Upper lobe of left lung (tissue), 6 donors: ENCODE measurements at places on chromosomes 3 and 15. TPM values are rescaled to one million over a fixed set of nuclear protein-coding genes. Genes with fewer than 3 reads are reported as not detected.

DNA sequence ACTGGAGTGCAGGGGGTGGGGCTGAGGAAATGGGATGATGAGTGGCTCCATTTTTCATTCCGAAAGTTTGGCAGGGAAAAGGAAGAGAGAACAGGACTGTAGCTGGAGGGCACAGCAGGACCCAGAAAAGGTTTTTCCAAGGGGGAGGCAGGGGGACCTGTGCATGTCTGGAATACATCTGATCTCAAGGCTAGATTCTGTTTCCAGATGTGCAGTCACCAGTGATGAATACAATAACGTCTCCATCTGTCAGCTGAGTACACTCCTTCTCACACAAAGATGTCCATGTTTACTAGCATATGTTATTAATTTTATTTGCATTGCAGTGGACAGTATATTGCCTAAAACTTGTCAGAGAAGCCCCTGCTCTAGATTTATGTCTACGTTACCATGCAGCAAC is 39.9 kb upstream of the PRTG start:
- no peaks in the 10 kb centered on the region for H3K4me1 ChIP-seq
- DNase-seq: no peak
- no peaks in the 10 kb centered on the region for H3K36me3 ChIP-seq

GRCh38 chr15:66394915-66395314 is 8.2 kb downstream of the MAP2K1 start:
- H3K36me3 ChIP-seq: no peaks in the 10 kb centered on the region
- no peak overlapping the region for H3K27ac ChIP-seq

- no peaks in the 10 kb centered on the region for H3K27me3 ChIP-seq
- H3K27ac ChIP-seq: no peak overlapping the region
- H3K4me1 ChIP-seq: no peaks in the 10 kb centered on the region
- H3K36me3 ChIP-seq: no peaks in the 10 kb centered on the region
Measured at GRCh38 chr3:20324664-20325478, 138.9 kb upstream of the SGO1 start.

DNA sequence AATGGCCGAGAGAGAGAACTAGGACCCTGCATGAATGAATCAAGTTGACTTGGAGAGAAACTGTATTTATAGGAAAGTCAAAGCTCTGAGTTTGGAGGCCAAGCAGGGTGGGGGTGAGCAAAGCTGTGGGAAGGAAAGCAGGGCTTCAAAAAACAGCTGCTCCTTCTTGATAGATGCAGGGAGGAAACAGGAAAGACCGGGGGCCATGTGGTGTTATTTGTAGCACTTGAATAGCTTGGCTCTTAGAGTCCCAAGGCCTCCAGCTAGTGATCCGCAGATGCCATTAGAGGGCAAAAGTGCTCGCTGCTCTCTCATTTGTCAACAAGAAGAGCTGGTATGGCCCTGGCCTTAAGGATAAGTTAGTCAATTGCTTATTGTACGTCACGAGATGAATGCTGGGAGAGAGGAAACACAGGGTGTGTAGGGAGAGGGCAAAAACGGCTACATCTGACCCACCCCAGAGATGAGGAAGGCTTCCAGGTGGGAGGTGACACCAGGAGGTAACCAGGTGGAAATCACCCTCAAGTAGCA is at the start of gene ALG1L2:
TSS of gene ALG1L2 (plus strand) at position 481 of the 531 bp plus-strand sequence. CDS start 186 bp downstream, outside the sequence.
- no peaks in the 10 kb centered on the region for H3K4me1 ChIP-seq
- no peaks in the 10 kb centered on the region for H3K36me3 ChIP-seq
- DNase-seq: no peak
- H3K4me3 ChIP-seq: no peak within 1 kb of the TSS
- H3K27me3 ChIP-seq: no peaks in the 10 kb centered on the region
- no peak within 1 kb of the TSS for H3K27ac ChIP-seq

GRCh38 chr3:152718810-152719209 is 116.1 kb upstream of the P2RY1 start:
- H3K36me3 ChIP-seq: no peaks in the 10 kb centered on the region
- H3K4me1 ChIP-seq: no peaks in the 10 kb centered on the region
- no peak for DNase-seq
- H3K27ac ChIP-seq: no peak overlapping the region
- no peak overlapping the region for H3K4me3 ChIP-seq

DNA sequence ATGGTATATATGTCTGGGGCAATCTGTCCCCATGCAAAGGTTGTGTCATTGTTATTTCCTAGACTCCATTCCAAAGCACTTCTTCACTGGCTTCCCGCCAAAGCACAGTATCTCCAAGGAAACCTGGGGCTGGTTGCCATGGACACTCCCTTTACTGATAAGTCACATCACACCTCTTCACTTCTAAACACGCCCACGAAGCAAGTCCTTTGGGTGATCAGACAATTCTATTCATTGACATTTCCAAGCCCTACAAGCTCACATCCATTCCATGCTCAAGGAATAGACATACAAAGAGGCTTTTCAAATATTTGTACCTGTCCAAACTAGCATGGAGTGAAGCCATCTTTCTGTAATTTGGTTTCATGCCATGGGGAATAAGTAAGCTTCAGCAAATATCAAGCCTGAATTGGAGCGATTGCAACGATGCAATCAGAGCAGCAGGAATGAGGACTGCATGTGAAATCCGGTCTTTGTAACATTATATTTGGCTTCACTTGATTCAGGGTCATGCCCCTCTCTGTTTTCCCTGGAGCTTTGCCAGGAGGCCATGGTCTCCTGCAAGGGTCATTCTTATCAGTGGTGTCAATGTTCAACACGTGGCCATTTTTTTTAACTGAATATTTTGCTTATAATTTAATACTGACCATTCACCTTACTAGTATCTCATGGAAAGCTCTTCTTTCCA is 201.6 kb upstream of the TMC3 start:
- no peak for DNase-seq
- no peaks in the 10 kb centered on the region for H3K36me3 ChIP-seq
- no peak overlapping the region for H3K27ac ChIP-seq
- H3K27me3 ChIP-seq: no peaks in the 10 kb centered on the region
- no peaks in the 10 kb centered on the region for H3K4me1 ChIP-seq
- no peak overlapping the region for H3K4me3 ChIP-seq

- no peak overlapping the region for H3K4me3 ChIP-seq
- H3K36me3 ChIP-seq: no peaks in the 10 kb centered on the region
- DNase-seq: no peak
- H3K27me3 ChIP-seq: peaks cover 17% of the 10 kb centered on the region
Measured at GRCh38 chr3:125213364-125213755, 812 bp upstream of the SLC12A8 start.

GRCh38 chr3:72724070-72724469 is 124.2 kb downstream of the SHQ1 start:
- DNase-seq: no peak
- H3K27me3 ChIP-seq: no peaks in the 10 kb centered on the region
- no peaks in the 10 kb centered on the region for H3K4me1 ChIP-seq

DNA sequence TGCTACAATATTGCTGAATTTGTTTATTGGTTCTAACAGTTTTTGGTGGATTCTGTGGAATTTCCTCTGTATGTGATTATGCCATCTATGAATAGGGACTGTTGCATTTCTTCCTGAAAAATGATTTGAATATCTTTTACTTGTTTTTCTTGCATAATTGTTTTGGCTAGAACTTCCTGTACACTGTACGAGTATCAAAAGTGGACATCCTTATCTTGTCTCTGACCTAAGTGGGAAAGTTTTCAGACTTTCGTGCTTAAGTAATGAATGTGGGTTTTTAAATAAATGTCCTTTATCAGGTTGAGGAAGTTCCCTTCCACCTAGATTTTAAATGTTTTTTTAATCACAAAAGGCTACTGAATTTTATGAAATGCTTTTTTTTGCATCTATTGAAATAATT is 203.8 kb upstream of the ATP10A start:
- DNase-seq: no peak
- H3K36me3 ChIP-seq: no peaks in the 10 kb centered on the region
- H3K4me3 ChIP-seq: no peak overlapping the region
- no peaks in the 10 kb centered on the region for H3K4me1 ChIP-seq
- H3K27me3 ChIP-seq: no peaks in the 10 kb centered on the region
- no peak overlapping the region for H3K27ac ChIP-seq

- no peaks in the 10 kb centered on the region for H3K27me3 ChIP-seq
- no peaks in the 10 kb centered on the region for H3K36me3 ChIP-seq
- no peak overlapping the region for H3K4me3 ChIP-seq
- DNase-seq: no peak
- no peak overlapping the region for H3K27ac ChIP-seq
Measured at GRCh38 chr15:49906966-49907365, 212.1 kb downstream of the ATP8B4 start.

- DNase-seq: no peak
- no peaks in the 10 kb centered on the region for H3K4me1 ChIP-seq
- H3K4me3 ChIP-seq: no peak overlapping the region
- no peak overlapping the region for H3K27ac ChIP-seq
- no peaks in the 10 kb centered on the region for H3K36me3 ChIP-seq
- no peaks in the 10 kb centered on the region for H3K27me3 ChIP-seq
Measured at GRCh38 chr3:28467414-28467813, 118.8 kb upstream of the AZI2 start.

- no peaks in the 10 kb centered on the region for H3K27me3 ChIP-seq
- H3K27ac ChIP-seq: no peak overlapping the region
- DNase-seq: no peak
- H3K36me3 ChIP-seq: no peaks in the 10 kb centered on the region
- H3K4me3 ChIP-seq: no peak overlapping the region
Measured at GRCh38 chr3:153260681-153261080, 98.7 kb downstream of the RAP2B start.

- H3K36me3 ChIP-seq: no peaks in the 10 kb centered on the region
- no peak overlapping the region for H3K27ac ChIP-seq
- H3K27me3 ChIP-seq: no peaks in the 10 kb centered on the region
- DNase-seq: no peak
- no peaks in the 10 kb centered on the region for H3K4me1 ChIP-seq
- H3K4me3 ChIP-seq: no peak overlapping the region
Measured at GRCh38 chr3:31002730-31003129, 108.3 kb upstream of the GADL1 start.

- H3K27ac ChIP-seq: no peak overlapping the region
- DNase-seq: peak; percentile 58
- H3K4me1 ChIP-seq: no peaks in the 10 kb centered on the region
- H3K36me3 ChIP-seq: peaks cover 10% of the 10 kb centered on the region
Measured at GRCh38 chr15:89898614-89899294, 5.0 kb upstream of the AP3S2 start.

DNA sequence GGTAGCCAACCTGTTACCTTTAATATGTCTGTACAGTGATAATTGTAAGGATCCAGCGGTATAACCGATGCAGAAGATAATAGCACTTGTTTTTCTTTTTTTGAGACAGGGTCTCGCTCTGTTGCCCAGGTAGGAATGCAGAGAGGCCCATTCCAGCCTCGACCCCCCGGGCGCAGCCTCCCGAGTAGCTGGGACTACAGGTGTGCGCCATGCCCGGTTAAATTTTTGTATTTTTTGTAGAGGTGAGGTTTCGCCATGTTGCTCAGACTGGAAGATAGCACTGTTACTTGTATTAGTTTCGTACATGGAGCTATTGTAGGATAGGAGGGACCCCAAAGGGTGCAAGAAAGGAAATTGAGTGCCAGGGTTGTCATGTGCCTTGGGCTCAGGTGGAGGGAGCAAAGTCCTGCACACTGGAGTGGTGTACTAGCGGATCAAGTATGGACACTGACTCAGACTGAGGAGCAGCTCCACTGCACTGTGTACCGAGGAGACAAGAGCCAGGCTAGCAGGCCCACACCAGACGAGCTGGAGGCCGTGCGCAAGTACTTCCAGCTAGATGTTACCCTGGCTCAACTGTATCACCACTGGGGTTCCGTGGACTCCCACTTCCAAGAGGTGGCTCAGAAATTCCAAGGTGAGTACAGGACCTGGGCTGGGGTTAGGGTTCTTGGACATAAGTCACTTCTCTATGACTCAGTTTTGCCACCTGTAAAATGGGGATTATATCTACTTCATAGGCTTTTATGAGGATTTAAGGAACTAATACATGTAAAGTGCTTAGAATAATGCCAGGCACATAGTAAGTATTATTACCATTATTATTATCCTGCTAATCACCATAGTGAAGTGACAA is 1.0 kb downstream of the OGG1 start:
- H3K27me3 ChIP-seq: no peaks in the 10 kb centered on the region
- peaks cover 32% of the 10 kb centered on the region for H3K4me1 ChIP-seq
- peak; percentile 38 for DNase-seq
- H3K36me3 ChIP-seq: peaks cover 23% of the 10 kb centered on the region
- H3K4me3 ChIP-seq: peak overlapping the region; percentile 72

DNA sequence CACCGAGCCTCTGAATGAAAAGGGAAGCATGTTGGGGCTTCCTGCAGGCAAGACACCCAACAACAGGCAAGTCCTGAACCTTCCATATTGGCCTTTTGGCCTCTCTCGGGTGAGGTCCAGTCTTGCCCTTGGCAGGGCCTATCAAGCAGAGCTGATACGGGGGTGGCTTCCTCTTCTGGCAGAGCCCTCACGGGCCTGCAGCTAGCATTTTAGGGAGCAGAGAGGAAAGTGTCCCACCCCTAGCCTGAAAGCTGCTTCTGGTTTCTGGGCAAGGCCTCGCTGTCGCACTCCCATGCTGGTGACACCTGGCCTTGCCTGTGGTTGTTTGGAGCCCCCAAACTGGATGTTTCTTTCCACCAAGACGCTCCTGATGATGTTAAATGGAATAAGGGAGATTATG is 31.8 kb upstream of the CTSH start:
- H3K4me3 ChIP-seq: no peak overlapping the region
- peak overlapping the region; percentile 52 for H3K27ac ChIP-seq
- H3K36me3 ChIP-seq: no peaks in the 10 kb centered on the region
- H3K27me3 ChIP-seq: no peaks in the 10 kb centered on the region

GRCh38 chr3:48435774-48436476 is 4.0 kb downstream of the CCDC51 start:
- DNase-seq: no peak
- H3K4me1 ChIP-seq: peaks cover 18% of the 10 kb centered on the region
- peak overlapping the region; percentile 55 for H3K27ac ChIP-seq
- H3K36me3 ChIP-seq: peaks cover 21% of the 10 kb centered on the region

GRCh38 chr3:36596419-36596818 is 167.9 kb downstream of the DCLK3 start:
- no peak for DNase-seq

DNA sequence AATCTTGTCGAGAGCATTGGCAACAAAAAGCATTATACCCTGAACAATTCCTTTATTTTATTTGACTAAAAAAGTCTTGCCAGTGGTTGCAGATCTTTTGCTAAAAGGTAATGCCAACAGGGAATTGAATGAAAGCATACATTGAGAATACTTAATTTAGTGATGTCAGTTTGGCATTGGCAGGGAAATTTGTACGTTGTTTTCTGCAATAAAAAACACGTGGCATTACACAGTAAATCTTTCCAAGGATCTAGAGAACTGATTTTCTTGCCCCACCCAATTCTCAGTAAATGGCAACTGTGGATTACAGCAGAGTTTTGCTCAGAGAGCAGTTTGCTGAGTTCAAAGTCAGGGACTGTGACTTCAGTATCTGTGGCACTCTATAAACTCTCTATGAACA is 38.3 kb upstream of the IGSF10 start:
- no peak for DNase-seq
- no peak overlapping the region for H3K4me3 ChIP-seq
- no peaks in the 10 kb centered on the region for H3K36me3 ChIP-seq
- no peak overlapping the region for H3K27ac ChIP-seq
- no peaks in the 10 kb centered on the region for H3K4me1 ChIP-seq

Gene SNTN
- total RNA-seq: 17.8 TPM

Gene ALDH1A2
- total RNA-seq: 8.1 TPM

Gene ROPN1
- total RNA-seq: not detected

Gene ZFAND6
- total RNA-seq: 36.7 TPM

Gene RASGRF1
- total RNA-seq: 31.4 TPM

Gene ZSCAN2
- total RNA-seq: 5.0 TPM

Gene LMAN1L
- total RNA-seq: 1.0 TPM

Gene BCL2A1
- total RNA-seq: 11.5 TPM

Gene SCG3
- total RNA-seq: 0.40 TPM

Gene CFAP100
- total RNA-seq: 55.4 TPM
